ENCODE measurements at places on chromosomes 13 and 19.

DNA sequence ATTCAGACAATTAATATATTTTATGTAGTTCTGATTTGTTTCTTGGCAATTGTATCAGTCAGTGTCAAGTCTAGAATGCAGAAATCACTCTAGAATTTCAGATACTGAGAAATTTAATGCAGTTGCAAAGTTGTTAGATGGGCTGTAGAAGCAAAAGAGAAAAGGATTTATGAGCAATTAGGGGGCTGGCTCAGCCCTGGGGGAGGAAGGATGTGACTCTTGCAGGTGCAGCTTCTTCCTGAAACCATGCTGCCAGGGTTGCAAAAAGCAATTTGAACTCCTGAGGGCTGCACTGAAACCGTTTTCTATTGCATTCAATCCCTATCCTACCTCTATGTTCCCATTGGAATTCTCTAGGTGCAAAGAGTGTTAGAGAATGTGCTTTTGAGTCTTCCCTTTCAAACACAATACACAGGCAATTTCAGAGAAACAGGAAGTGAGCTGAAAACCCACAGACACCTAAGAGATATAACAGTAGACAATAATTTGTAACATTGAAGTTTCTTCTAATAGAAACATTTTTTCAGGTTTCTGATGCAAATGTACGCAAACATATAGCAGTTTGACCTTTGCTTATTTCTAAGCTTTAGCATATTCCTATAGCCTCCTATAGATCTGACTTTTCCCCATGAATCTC, 814.7 kb upstream of the ATXN8OS start:
- no peak for DNase-seq

DNA sequence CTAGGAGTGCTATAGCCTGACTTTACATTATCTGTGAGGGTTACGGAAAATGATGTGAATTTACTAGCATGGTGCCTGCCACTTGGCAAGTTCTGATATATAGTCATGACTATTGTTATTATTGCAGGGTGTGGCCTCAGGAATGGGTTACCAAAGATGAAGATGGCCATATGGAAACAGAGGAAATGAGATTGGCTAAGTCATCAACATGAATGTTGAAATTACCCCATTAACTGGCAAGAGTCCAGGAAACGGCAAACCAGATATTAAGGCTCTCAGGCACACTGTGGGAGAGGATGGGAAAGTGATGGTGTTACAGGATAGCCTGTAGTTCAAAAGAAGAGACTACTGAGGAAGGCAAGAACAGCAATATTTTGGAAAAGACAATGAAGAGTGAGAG, 183.3 kb downstream of the KCNRG start:
- no peak for DNase-seq

DNA sequence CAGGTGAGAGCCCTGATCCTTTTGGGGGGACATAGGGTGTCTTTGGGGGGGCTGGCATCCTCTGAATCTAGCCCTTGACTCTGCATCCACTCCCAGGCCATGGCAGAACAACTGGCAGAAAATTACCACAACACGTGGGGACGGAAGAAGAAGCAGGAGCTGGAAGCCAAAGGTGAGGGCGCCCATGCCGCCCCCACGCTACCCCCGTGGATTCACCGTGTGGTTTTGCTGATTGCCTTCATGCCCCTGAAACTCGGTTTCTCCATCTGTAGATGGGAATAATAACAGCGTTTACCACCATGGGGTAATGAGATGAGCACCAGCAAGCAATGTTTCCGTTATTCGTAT, 72.9 kb downstream of the RYR1 start:
- DNase-seq: no peak

DNA sequence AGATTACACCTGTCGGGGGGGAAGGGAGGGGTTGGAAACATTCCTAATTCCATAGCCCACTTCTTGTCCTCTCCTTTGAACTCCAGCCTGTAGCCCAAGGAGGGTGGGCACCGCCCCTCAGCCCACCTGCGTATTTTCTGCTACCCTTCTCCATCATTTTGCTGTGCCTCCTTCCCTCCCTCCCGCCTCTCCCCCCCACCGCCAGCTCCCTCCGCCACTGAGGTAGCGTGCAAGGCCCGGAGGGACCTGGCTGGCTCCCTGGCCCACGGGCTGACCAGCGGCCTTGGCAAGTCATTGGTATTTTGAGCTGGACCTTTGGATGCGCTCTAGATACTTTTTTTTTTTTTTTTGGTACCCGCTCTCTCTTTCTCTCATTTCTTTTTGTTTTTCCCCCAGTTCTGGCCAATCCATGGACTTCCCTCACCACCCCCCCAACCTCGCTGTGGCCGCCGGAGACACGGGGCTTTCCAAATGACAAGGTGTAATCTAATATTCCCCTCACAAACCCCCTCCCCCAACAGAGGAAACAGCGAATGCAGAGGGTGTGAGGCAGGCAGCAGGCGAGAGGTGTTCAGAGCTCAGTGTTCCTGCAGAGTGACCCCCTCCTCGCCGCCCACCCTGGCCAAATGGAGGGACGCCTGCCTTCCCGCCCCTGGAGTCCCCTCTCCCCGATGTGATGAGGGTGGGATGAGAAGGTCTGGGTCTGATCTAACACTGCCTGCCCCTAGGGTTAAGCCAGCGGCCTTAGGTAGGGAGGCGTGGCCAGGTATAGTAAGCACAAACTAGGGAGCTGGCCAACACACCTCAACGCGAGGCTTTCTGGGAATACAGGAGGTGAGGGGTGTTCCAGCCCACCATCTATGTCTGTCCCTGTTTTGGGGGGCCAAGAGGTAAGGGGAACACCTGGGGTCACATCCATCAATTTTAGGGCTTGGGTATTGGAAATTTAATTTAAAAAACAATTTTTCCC, 89.2 kb downstream of the PTPRS start:
- DNase-seq: no peak

- DNase-seq: no peak
Observed at GRCh38 chr13:49690133-49690994, 922 bp downstream of the EBPL start.

DNA sequence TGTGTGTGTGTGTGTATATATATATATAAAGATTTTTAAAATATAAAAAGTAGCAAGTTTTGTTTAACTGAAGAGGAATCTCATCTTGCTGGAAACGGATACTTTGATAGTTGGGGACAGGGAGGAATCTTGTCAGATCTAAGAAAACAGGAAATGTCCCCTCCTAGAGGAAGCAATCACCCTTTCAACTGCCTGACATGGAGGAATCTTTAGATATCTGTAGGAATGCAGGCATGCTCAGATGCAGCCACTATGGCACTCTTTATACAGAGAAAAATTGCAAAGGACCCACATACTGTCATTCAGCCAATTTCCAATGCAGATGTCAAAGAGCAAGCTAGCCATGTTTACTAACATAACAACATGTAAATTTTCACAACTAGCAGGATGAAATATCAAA, 38.8 kb downstream of the ZNF611 start:
- no peak for DNase-seq

DNA sequence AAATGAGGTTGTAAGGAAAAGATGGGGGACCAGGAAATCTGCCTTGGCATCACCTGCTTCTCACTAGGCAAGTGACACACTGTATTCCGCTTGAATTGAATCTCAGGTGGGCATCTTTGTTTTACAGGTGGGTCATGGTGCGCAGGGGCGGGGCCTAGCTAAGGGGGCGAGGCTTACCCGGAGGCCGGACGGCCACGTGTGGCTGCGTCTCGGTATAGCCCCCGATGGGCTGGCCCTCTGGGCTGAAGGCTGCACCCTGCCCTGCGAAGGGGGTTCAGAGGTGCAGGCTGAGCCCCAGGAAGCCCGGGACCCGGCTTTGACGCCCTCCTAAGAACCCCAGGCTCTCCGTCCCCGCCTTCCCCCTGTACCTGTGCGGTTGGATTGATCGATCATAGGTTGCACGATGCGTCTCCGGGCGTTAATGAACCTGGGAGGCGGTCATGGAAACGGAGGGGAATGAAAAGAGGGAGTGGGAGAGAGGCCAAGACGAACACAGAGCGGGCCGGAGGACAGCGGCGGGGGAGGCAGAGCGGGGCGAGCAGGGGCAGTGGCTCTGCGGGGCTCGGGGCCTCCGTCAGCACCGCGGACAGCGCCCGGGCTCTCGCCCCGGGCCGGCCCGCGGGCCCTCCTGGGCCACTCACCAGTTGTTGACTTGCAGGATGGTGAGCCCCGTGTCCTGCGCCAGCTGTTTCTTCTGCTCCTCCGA, 12.5 kb downstream of the MEIS3 start:
- no peak for DNase-seq

Measured in activated naive CD8-positive, alpha-beta T cell treated with anti-CD3 and anti-CD28 coated beads, Interleukin-2, amount 50 U/mL, for 24 hours (primary cell).